ENCODE measurements at places on chromosomes 4 and X.

GRCh38 chrX:10051866-10052480 is 84.8 kb downstream of the CLDN34 start:
- DNase-seq: no peak

- DNase-seq: no peak
These were observed 15.9 kb upstream of the F11 start for GRCh38 chr4:186249785-186250754.

DNA sequence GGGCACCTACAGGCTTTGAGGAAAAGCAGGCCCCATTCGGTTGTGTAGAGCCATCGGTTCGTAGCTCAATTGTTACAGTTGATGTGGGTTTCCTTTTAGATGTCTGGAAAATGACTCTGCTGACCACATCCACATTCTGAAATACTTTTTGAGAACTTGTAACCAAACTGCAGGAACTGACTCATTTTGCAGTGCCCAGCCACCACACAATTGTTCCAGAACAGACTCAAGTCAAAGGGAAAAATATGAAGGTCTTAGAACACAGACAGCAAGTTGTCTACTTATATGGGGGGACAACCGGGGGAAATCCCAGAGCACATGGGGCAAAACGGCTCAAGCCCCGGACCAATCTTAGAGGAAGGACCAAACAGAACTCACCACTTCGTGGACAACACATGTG is 557.6 kb upstream of the DIPK2B start:
- no peak for DNase-seq

DNA sequence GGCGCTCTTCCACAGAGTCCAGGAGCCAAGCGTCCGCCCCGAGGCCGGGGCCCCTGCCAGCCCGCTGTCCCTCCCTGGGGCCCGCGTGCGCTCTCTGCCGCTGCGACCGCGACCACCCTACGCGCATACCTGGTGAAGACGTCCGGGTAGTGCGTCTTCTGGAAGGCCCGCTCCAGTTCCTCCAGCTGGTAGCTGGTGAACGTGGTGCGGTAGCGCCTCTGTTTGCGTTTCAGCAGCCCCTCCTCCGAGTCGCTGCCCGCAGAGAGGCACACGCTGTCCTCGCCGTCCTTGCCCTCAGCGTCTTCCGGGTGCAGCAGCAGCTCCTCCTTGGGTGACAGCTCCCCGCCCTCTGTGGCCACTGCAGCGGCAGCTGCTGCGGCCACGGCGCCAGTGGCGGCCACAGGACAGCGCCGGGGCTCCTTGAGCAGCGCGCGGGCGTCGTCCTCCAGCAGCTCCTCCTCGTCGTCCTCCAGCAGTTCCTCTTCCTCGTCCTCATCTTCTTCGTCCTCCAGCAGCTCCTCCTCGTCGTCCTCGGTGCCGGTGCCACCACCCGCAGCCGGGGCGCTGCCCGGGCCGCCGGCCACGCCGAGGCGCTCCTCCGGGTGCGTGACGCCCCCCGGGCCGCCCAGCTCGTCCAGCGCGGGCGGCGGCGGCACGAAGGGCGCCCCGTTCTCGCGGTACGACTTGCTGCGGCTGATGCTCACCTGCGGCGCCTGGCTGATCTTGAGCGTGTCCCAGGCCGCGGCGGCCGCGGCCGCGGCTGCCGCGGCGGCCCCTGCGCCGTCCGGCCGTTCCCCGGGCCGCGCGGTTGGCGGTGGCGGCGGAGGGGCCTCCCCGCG is 2.8 kb downstream of the ARX start:
- no peak for DNase-seq

- no peak for DNase-seq
These were observed 125.7 kb downstream of the RPA4 start for GRCh38 chrX:97009391-97009790.

- DNase-seq: no peak
These were observed 161.3 kb upstream of the PSAPL1 start for GRCh38 chr4:7595934-7596461.

Measured in stimulated activated CD4-positive, alpha-beta T cell treated with anti-CD3 and anti-CD28 coated beads, Interleukin-4, amount 100 ng/mL, for 48 hours (primary cell).